ENCODE measurements at places on chromosomes 6 and 20.

DNA sequence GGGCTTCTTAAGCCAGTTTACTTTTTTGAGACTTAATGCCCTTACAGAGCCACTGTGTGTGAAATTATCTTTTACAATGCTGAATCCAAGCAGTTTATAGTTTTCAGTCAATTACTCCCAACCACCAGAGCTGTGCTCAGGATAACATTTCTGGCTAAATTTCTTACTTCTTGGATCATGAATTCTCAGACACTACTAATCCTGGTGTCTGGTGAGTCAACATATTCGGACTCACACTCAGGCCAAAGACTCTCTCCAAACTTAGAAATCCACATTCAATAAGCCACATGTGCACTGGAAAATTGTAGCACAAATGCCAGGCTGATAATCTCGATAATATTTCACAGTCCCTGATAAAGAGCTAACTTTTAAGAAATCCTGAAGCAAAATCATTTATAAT is 49.0 kb downstream of the PTPRT start:
- no peak for DNase-seq

- DNase-seq: no peak
These were observed 62.0 kb upstream of the SMLR1 start for GRCh38 chr6:130765181-130765727.

GRCh38 chr20:10200330-10200729 is 18.3 kb upstream of the SNAP25 start:
- DNase-seq: no peak

DNA sequence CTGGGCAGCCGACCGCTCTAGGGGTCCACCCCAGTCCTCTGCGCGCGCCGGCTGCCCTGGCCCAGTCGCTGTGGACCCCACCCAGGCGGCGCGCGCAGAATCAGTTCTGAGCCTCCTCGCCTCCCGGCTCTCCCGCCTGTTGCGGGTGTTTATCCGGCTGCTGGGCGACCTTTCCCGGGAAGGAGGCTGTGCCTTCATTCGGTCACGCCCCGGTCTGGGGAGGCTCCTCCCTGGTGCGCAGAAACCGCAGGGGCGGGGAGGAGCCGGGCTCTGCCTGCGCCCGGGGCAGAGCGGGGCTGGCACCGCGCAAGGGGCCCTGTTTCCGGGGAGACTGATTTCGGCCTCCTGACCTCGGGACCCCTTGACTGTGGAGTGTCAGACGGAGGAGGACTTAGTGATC is 80.8 kb upstream of the EYS start:
- DNase-seq: no peak

DNA sequence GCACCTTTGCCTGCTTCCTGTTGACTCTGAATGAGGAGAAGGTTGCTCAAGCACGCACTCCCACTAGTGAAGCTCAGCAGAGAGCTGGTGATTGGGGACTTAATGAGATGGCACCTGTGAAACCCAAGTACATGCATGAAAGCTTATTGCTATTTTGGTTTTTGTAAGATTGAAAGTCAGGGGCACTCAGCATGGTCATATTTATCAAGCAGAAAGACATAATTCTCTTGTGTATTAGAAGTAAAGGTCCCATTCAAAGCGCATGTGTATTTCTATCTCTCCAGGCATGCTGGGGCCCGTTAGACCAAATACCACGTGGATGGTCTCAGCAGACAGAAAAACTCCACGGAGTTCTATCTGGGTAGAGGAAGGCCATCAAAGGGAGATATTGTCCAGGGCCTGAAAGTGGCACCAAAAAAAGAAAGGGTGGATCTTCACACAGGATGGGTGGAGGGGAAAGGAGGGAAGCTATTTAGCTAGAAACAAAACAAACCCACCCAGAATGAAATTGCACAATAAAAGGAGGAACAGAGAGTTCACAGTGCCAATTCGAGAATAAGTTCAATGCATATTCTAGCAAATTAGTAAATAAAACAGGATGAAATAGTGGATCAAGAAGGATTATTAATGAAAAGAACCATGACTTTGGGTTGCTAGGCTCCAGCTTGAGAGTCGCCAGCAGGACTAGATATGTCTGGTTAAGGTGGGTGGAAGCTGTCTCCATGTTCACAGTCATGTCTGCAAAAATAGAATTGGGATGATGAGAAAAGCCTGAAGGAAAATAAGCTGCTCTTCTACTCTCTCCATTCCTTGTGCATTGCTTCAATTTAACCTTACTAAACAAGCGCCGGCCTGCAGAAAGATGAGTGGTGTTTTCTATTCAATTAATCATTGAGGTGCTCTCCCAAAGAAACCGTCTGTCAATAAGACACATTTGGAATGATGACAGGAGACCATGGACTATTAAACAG is 224.9 kb upstream of the DTNBP1 start:
- DNase-seq: no peak

- DNase-seq: peak; percentile 6
These were observed 56.2 kb upstream of the EDN1 start for GRCh38 chr6:12233693-12234571.

- DNase-seq: no peak
These were observed 661.6 kb downstream of the DHX35 start for GRCh38 chr20:39623584-39624234.

GRCh38 chr6:124870611-124871459 is 91.4 kb upstream of the RNF217 start:
- DNase-seq: no peak

DNA sequence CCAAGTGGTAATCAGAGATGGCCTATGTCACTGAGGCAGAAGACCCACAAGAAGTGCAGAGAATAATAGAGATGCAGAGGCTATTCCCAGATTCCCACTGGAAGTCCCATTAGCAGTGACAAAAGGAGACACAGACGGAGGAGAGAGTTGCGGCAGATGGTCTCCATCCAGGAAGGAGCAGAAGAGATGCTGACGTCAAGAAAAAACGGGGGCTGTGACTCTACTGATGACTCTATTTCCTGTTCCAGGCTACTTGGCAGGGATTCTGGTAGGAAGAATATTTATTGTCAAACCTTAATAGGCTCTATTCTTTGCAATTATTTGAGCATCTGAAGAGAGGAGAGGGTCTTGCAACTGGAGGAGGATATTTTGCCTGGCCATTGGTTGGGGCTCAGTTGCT is 246.0 kb upstream of the ECI2 start:
- no peak for DNase-seq

DNA sequence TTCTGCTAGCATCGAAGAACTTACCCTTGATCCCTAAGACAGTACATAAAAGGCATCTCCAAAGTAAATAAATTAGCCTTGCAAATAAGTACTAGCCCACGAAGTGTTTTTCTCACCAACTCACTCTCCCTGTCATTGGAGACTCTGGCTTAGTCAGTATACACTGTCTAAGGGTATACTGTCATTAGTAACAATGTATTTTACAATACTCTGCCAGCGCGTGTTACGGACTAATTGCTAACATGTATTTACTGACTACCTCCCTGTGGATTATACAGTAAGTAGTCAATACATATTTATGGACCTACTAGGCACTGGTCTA is 72.1 kb downstream of the NFATC2 start:
- no peak for DNase-seq

- no peak for DNase-seq
These were observed 47.5 kb upstream of the JAG1 start for GRCh38 chr20:10721137-10721896.

- no peak for DNase-seq
These were observed 40.0 kb upstream of the OPN5 start for GRCh38 chr6:47741807-47742206.

DNA sequence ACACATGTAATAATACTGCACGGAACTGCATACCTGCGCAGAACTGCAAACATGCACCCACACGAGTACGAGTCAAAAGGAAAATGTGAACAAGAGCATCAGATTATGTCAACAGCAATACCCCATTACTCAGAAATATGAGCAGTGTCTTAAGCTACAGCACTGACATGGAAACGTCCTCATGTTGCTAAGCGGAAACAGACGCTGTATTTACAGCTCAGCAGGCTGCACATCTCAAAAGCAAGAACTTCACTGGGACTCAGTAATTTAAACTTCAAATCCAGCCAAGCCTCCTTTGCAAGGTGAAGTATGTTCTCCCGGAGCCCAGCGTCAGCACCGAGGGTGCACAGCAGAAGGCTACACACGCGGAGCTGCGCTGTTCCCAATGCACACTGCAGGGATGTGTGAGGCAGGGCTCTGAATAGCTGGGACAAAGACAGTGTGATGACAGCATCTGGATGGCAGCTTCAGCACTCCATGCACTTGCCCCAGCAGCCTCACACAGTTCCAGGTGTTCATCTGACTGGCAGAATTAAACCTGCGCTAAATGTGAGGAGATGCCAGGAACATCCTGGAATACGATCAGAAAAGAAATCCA is 202.8 kb downstream of the WDR27 start:
- no peak for DNase-seq

- no peak for DNase-seq
These were observed 3.1 kb downstream of the NOL4L start for GRCh38 chr20:32581839-32582658.

DNA sequence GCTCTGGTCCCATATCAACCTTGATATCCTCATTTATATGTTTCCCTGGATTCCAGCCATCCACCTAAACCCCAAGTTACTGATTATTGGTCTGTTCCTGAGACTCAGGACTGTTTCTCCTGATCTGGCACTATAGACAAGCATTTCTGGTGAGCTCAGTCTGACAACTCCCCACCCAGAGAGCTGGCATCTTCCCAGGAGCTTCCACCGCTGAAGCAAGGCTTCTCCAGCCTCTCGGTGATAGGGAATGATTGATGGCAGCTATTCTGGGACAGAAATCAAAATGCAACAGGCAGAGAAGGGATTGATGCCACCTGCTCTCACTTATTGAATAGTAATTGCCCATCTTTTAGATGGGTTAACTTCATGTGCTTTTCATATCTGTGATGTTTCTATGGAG is 169.7 kb upstream of the GGTLC1 start:
- no peak for DNase-seq
